Sciatic nerve (tissue), 2 donors: ENCODE measurements at places on chromosomes 4 and X.
A peak's percentile ranks its signal among the peaks of the same experiment; 100 is the strongest.

- DNase-seq, result no peak
Observed at GRCh38 chrX:118595501-118596042, 100.0 kb downstream of the DOCK11 start.

- peak; percentile 65 for DNase-seq
Observed at GRCh38 chr4:70559211-70559830, 32.7 kb upstream of the AMBN start.

DNA sequence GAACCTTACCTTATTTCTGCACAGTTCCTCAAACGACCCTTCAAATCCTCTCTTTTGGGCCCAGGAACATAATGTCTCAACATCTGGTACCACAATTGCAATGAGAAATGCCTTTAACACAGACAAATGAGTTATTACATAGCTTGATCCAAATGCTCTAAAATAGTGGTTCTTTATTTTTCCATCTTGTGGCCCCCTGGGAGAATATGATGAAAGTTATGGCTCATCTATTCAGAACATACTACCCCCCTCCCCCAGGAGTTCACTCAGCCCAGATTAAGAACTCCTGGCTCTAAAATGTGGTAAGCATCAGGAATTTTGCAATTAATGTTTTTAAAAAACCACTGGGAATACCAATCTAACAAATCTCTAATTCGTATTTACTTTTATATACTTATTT lies 23.9 kb upstream of the CENPU start:
- DNase-seq, result no peak

- DNase-seq, result no peak
Observed at GRCh38 chr4:79864500-79865200, 208.4 kb downstream of the ANTXR2 start.

- DNase-seq, result no peak
Observed at GRCh38 chr4:16765546-16765945, 132.9 kb downstream of the LDB2 start.

- DNase-seq, result no peak
Observed at GRCh38 chr4:159395693-159396092, 292.8 kb downstream of the RAPGEF2 start.

DNA sequence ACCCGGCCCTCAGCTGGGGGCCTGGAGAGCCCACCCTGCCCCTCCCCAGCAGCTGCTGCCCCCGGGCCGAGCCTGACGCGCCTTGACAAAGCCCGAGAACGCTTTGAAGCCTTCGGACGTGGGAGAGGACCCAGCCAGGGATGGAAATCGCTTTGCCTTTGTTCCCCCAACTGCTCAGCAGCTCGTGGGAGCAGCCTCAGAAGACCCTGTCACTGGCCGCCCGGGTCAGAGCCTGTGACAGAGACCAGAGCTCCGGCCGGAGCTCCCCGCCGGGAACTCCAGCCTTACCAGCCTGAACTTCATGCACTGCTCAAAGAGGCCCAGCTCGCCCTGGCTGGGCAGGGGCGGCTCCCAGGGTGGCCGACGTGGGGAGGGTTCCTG lies 2.6 kb upstream of the SLC6A8 start:
- no peak for DNase-seq

GRCh38 chr4:70760662-70761061 lies 38.9 kb downstream of the RUFY3 start:
- DNase-seq, result no peak

DNA sequence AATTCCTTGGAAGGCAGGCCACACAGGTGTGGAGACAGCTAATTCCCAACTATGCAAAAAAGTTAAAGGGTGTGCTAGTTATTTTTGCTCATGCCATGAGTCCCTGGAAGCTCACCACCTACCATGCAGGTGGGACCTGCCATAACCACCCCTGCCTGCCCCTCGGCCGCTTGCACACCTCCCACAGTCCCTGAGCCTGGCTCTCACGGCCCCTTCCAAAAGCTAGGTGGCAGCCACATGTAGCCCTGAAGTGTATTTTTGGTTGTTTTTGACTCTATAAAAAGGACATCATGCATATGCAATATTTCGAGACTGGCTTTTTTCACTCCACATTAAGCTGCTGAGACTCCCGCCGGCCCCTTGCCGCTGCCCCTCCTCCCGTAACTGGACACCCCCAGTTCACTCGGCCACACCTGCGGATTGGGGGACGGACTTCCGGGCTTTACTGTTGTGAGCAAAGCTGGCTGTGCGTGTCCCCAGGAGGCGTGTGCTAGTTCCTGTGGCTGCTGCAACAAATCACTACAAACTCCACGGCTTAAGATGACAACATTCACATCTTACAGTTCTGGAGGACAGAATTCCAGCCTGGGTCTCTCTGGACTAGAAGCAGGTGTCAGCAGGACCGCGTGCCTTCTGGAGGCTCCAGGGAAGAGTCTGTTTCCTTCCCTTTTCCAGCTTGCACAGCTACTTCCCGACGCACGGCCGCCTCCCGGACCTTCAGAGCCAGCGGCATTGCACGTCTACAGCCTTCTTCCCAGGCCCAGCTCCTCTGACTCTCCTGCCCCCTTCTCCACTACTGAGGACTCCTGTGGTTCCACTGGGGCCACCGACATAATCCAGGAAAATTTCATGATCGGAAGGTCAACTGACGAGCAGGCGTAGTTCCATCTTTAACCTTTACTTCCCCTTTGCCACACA lies 24.8 kb downstream of the ZFYVE28 start:
- no peak for DNase-seq

- no peak for DNase-seq
Observed at GRCh38 chr4:142065086-142065647, 428.8 kb downstream of the IL15 start.

DNA sequence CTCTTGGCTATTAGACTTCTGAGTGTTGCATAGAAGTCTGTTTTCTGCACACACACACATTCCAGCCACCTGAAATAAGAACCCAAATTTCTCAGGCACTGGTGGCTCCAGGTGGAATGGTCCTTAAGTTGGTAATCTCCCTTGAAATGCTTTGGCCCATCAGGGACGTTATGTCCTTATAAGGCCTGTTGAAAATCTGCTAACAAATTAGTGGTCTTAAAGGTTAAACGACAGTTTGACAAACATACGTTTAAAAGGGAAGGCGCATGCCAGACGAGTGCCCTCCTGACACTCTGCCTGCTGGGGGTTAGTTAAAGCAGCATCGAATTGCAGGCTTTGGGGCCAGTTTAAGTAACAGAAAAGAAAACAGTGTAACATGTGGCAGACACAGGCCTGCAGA lies 125.0 kb downstream of the TBX22 start:
- DNase-seq, result no peak

- DNase-seq, result no peak
Observed at GRCh38 chrX:100599456-100599855, 14.7 kb downstream of the TNMD start.
